ENCODE measurements at places on chromosomes 13 and 19. TPM values are rescaled to one million over a fixed set of nuclear protein-coding genes. Genes with fewer than 3 reads are reported as not detected.

Gene ZNF426
- polyA plus RNA-seq = 10.8 TPM

Gene TMEM238
- polyA plus RNA-seq = 0.24 TPM

Gene CDC42EP5
- 9.4 TPM for polyA plus RNA-seq

DNA sequence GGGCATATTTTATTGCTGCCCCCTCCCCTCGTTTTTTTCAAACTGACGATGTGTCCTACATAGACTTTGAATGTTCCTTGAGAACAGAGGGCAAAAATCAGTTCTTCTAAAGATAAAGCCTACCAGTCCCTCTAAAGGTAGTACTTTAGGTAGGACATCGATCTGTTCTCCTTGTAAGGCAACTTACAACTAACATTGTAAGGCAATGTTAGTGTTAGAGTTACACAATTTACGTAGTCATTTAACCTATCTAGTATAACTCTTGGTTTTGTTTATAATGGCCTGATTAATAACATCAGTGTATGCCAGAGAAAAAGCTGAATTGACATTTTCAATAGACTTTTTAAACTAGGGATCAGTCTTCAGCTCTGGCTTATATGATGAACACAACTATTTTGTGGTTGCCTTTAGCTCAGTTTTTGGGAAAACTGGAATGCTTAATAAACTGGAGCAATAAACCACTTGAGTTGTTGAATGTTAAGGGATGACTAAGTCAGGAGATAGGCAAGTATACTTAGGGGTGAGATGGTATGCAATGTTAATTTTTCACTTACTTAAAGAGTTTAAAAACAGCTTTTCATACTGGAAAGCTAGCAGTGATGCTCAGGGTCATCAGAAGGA, 2.2 kb downstream of the NDFIP2 start:
- H3K4me3 ChIP-seq = peak overlapping the region; percentile 95
- peaks cover 49% of the 10 kb centered on the region for H3K4me1 ChIP-seq
- DNase-seq = no peak
- H3K27me3 ChIP-seq = no peaks in the 10 kb centered on the region
- H3K36me3 ChIP-seq = no peaks in the 10 kb centered on the region

DNA sequence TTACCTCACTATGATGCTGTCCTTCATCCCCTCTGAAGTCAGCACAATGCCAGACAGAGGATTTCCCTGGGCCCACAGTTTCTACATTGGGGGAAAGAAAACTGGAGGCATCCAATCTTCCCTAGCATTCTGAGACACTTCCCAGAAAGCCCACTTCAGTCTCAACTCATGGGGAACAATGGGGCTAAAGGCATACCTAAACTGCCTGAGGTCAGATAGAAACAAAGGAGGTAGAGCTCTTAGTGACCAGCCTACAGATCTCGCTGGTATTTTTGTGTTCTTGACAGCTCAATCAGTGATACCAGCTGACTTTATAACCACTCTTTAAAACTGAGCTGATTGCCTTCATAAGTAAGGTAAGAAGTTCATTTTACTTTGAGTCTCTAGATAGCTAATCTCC, 881.0 kb upstream of the GPC6 start:
- no peak for DNase-seq
- H3K36me3 ChIP-seq = no peaks in the 10 kb centered on the region
- H3K4me1 ChIP-seq = no peaks in the 10 kb centered on the region
- no peak overlapping the region for H3K4me3 ChIP-seq
- H3K27ac ChIP-seq = no peak overlapping the region

DNA sequence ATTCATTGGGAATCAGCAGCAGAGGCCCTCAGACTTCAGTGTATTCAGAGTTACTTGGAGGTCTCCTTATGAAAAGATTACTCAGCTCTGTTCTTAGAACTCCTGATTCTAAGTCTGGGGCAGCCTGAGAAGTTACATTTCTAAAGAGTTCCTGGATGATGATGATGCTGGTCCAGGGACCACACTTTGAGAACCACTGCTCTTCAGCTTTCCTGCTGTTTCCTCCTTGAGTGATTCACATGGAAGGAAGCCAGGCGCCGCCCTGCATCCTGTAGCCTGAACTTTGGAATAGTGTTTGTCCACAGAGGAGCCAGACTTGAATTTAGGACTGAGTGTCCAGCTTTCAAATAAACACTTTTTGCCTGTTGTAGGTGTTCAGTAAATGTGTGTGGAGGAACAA, 2.9 kb downstream of the CEBPG start:
- H3K36me3 ChIP-seq = peaks cover 32% of the 10 kb centered on the region
- H3K4me1 ChIP-seq = peaks cover 41% of the 10 kb centered on the region
- H3K27me3 ChIP-seq = no peaks in the 10 kb centered on the region
- peak overlapping the region; percentile 96 for H3K27ac ChIP-seq
- no peak overlapping the region for H3K4me3 ChIP-seq

- no peaks in the 10 kb centered on the region for H3K36me3 ChIP-seq
- no peak for DNase-seq
- no peak overlapping the region for H3K4me3 ChIP-seq
- no peak overlapping the region for H3K27ac ChIP-seq
- H3K4me1 ChIP-seq = no peaks in the 10 kb centered on the region
Observed at GRCh38 chr19:21482863-21483276, 22.5 kb upstream of the ZNF429 start.

DNA sequence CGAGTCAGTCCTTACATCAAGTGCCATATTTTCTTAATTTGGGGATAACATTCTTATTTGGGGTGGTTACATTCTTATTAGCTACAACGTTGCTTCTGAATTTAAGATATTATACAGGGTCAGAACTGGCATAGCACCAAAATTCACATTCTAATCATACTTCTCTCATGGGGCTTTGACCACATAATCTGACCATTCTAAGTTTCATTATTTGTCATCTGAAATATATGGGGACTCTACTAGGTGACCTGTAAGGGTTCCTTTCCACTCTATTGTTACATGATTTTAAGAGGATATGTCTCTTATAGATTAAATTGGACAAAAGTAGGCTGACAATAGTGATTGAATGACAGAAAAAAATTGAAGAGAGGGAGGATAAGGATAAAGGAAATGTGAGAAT, 536.5 kb downstream of the KCTD12 start:
- H3K4me3 ChIP-seq = no peak overlapping the region
- DNase-seq = no peak
- H3K27me3 ChIP-seq = no peaks in the 10 kb centered on the region
- H3K27ac ChIP-seq = no peak overlapping the region
- H3K36me3 ChIP-seq = no peaks in the 10 kb centered on the region

- H3K27ac ChIP-seq = no peak overlapping the region
- H3K36me3 ChIP-seq = no peaks in the 10 kb centered on the region
- H3K4me1 ChIP-seq = no peaks in the 10 kb centered on the region
- no peak overlapping the region for H3K4me3 ChIP-seq
- no peak for DNase-seq
- H3K27me3 ChIP-seq = no peaks in the 10 kb centered on the region
Observed at GRCh38 chr13:40070357-40070756, 414.9 kb downstream of the COG6 start.

Measured in keratinocyte (primary cell).